ENCODE measurements at places on chromosomes 12 and 14. TPM values are rescaled to one million over a fixed set of nuclear protein-coding genes. Genes with fewer than 3 reads are reported as not detected.

- no peak overlapping the region for H3K4me3 ChIP-seq
- H3K36me3 ChIP-seq = no peaks in the 10 kb centered on the region
- DNase-seq = no peak
- no peak overlapping the region for H3K27ac ChIP-seq
- peaks cover 9% of the 10 kb centered on the region for H3K27me3 ChIP-seq
Observed at GRCh38 chr14:64643709-64644108, 60.5 kb upstream of the PLEKHG3 start.

GRCh38 chr12:12376646-12377448 is 20.0 kb downstream of the BORCS5 start:
- H3K36me3 ChIP-seq = peaks cover 27% of the 10 kb centered on the region
- H3K27me3 ChIP-seq = no peaks in the 10 kb centered on the region
- H3K27ac ChIP-seq = peak overlapping the region; percentile 70
- no peak for DNase-seq
- H3K4me3 ChIP-seq = no peak overlapping the region

SIX1 gene
- not detected for total RNA-seq

GRCh38 chr14:78904094-78904493 is 733.9 kb downstream of the NRXN3 start:
- H3K27ac ChIP-seq = no peak overlapping the region
- no peaks in the 10 kb centered on the region for H3K36me3 ChIP-seq
- no peak for DNase-seq
- H3K27me3 ChIP-seq = no peaks in the 10 kb centered on the region
- no peaks in the 10 kb centered on the region for H3K4me1 ChIP-seq
- H3K4me3 ChIP-seq = no peak overlapping the region

DNA sequence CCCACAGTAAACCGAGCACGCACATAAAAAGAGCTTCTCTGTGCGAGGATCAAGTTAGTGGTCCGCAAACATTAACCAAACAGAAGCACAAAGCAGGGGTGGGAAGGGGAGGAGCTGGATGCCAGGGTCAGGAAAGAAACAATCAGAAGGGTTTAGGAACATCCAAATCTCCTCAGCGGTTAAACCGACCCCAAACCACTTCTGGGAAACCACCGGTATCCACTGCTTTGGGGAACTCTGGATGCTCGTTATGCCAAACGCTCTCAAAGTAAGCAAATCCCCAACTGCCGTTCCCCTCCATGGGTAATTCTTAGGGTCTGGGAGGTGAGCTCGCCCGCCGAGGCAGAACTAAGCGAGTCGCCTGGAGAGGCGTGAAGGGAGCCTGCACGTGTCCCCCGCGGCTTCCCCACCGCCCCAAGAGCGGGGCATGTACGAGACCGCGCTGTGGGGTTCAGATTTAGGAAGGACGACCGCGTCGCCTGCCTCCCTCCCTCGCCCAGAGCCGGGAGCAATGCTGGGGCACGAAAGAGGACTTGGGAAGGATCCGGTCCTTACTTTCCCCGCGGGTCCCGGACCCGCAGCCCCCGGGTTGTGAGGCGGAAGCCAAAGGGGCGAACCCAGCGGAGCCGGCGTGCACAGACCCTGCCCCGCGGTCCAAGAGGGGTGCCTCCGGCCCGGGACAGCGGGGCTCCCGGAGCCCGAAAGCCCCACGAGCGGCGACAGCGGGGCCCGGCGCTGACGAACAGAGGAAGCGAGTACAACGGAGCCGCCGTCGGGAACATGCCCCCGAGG is 711 bp downstream of the SBNO1 start:
- DNase-seq = peak; percentile 48
- peak overlapping the region; percentile 99 for H3K4me3 ChIP-seq
- H3K27me3 ChIP-seq = no peaks in the 10 kb centered on the region
- H3K4me1 ChIP-seq = peaks cover 12% of the 10 kb centered on the region

TSPAN11 gene
- total RNA-seq = not detected

TAS2R50 gene
- not detected for total RNA-seq

GRCh38 chr14:22530127-22530526 is 58.9 kb downstream of the DAD1 start:
- H3K27ac ChIP-seq = peak overlapping the region; percentile 99
- DNase-seq = no peak
- no peaks in the 10 kb centered on the region for H3K27me3 ChIP-seq
- H3K4me3 ChIP-seq = peak overlapping the region; percentile 83
- H3K4me1 ChIP-seq = peaks cover 89% of the 10 kb centered on the region
- peaks cover 94% of the 10 kb centered on the region for H3K36me3 ChIP-seq

GRCh38 chr12:130981911-130982310 is 28.2 kb downstream of the ADGRD1 start:
- no peak overlapping the region for H3K4me3 ChIP-seq
- peaks cover 14% of the 10 kb centered on the region for H3K27me3 ChIP-seq
- no peaks in the 10 kb centered on the region for H3K36me3 ChIP-seq
- no peak for DNase-seq
- H3K4me1 ChIP-seq = no peaks in the 10 kb centered on the region

- H3K36me3 ChIP-seq = no peaks in the 10 kb centered on the region
- H3K4me3 ChIP-seq = no peak overlapping the region
- H3K27me3 ChIP-seq = peaks cover 3% of the 10 kb centered on the region
Observed at GRCh38 chr14:104093366-104094055, 8.0 kb downstream of the ASPG start.

DNAAF2 gene
- 10.4 TPM for total RNA-seq

- no peaks in the 10 kb centered on the region for H3K36me3 ChIP-seq
- H3K27me3 ChIP-seq = peaks cover 6% of the 10 kb centered on the region
- H3K4me3 ChIP-seq = no peak overlapping the region
- H3K4me1 ChIP-seq = no peaks in the 10 kb centered on the region
- DNase-seq = no peak
Observed at GRCh38 chr14:88281447-88281846, 41.6 kb downstream of the KCNK10 start.

YBX3 gene
- 90.7 TPM for total RNA-seq

DNA sequence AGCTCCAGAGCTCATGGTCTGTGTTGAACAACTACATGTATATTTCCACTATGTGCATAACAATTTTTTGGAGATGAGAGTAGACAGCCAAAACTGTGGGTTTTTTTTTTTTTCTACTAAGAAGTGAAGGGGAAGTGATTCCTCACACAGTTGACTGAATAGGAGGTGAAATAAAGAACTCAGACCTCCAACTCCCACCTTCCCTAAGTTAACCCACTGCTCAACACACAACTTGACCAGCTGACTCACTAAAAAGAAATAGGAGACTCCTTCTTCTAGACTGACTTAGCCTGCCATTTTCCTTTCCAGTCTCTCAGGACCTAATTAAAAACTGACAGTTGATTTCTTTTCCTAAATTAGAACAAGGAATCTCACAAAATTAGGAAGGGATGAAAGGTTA is 1.7 kb downstream of the M6PR start:
- H3K4me1 ChIP-seq = peaks cover 38% of the 10 kb centered on the region
- H3K36me3 ChIP-seq = peaks cover 25% of the 10 kb centered on the region
- no peaks in the 10 kb centered on the region for H3K27me3 ChIP-seq
- DNase-seq = no peak
- H3K27ac ChIP-seq = peak overlapping the region; percentile 23

DNA sequence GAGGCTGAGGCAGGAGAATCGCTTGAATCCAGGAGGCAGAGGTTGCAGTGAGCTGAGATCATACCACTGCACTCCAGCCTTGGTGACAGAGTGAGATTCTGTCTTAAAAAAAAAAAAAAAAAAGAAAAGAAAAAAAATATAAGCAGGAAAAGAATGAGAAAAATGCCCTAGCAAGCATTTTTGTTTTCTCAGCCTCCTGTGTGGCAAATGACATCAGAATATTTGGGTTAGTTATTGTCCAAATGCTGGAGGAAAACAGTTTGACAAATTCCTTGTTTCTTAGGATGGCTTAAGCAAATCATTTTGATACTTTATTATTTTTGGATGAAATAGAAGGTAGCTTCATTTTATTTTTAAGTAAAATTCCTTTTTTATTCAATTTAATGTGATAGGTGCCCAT is 7.5 kb upstream of the PTPRR start:
- no peaks in the 10 kb centered on the region for H3K4me1 ChIP-seq
- H3K36me3 ChIP-seq = no peaks in the 10 kb centered on the region
- no peak overlapping the region for H3K4me3 ChIP-seq

GRCh38 chr12:92132288-92132687 is 13.4 kb downstream of the BTG1 start:
- no peaks in the 10 kb centered on the region for H3K27me3 ChIP-seq
- H3K36me3 ChIP-seq = peaks cover 37% of the 10 kb centered on the region
- H3K4me1 ChIP-seq = peaks cover 86% of the 10 kb centered on the region
- no peak for DNase-seq

GRCh38 chr12:118680356-118680963 is 300.9 kb upstream of the SRRM4 start:
- H3K27ac ChIP-seq = no peak overlapping the region
- no peak for DNase-seq
- no peaks in the 10 kb centered on the region for H3K4me1 ChIP-seq
- H3K36me3 ChIP-seq = no peaks in the 10 kb centered on the region
- H3K4me3 ChIP-seq = no peak overlapping the region

DNA sequence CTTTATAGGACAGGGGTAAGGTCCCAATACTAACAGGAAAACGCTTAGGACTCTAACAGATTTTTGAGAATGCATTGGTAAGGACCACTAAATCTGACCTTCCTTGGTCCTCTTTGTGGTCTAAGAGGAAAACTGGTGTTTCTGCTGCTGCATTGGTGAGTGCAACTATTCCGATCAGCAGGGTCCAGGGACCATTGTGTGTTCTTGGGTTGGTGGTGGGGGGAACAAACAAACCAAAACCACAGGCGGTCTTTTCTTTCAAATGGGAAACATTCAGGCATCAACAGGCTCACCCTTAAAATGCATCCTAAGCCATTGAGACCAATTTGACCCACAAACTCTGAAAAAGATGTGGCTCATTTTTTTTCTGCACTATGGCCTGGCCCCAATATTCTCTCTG is 20.7 kb downstream of the EPYC start:
- no peak overlapping the region for H3K4me3 ChIP-seq
- no peaks in the 10 kb centered on the region for H3K36me3 ChIP-seq
- no peak for DNase-seq

GRCh38 chr14:96737881-96738280 is 59.3 kb upstream of the VRK1 start:
- H3K4me3 ChIP-seq = no peak overlapping the region
- no peaks in the 10 kb centered on the region for H3K36me3 ChIP-seq
- peaks cover 10% of the 10 kb centered on the region for H3K4me1 ChIP-seq
- no peak for DNase-seq
- H3K27ac ChIP-seq = no peak overlapping the region

GRCh38 chr12:31586728-31587127 is 4.2 kb downstream of the DENND5B start:
- H3K4me1 ChIP-seq = peaks cover 10% of the 10 kb centered on the region
- H3K36me3 ChIP-seq = no peaks in the 10 kb centered on the region
- DNase-seq = no peak
- H3K27ac ChIP-seq = no peak overlapping the region
- peaks cover 31% of the 10 kb centered on the region for H3K27me3 ChIP-seq

DNA sequence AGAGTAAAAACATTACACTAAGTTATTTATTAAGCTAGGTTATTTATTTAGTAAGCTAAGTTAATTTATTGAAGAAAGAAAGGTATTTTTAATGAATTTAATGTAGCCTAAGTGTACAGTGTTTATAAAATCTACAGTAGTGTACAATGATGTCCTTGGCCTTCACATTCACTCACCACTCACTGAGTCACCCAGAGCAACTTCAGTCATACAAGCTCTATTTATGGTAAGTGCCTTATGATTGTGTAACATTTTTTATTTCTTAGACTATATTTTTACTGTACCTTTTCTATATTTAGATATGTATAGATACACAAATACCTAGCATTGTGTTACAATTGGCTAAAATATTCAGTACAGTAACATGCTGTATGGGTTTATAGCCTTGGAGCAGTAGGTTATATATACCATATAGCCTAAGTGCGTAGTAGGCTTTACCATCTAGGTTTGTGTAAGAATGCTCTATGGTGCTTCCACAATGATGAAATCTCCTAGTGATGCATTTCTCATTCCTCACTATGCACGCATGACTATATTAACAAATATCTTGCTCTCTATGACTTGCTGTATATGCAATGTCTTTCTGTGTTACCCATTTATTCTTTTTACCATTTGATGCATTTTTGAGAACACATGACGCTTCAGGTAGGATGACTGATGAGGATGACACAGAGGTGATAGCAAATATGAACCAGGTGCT is 309.6 kb upstream of the ATXN7L3B start:
- no peak for DNase-seq
- H3K4me1 ChIP-seq = no peaks in the 10 kb centered on the region
- no peak overlapping the region for H3K4me3 ChIP-seq
- H3K36me3 ChIP-seq = no peaks in the 10 kb centered on the region
- no peaks in the 10 kb centered on the region for H3K27me3 ChIP-seq

PRDM4 gene
- 33.4 TPM for total RNA-seq

TPH2 gene
- total RNA-seq = not detected

GRCh38 chr14:90373887-90374286 is 22.9 kb upstream of the CALM1 start:
- no peak overlapping the region for H3K27ac ChIP-seq
- no peaks in the 10 kb centered on the region for H3K4me1 ChIP-seq
- no peaks in the 10 kb centered on the region for H3K27me3 ChIP-seq
- no peaks in the 10 kb centered on the region for H3K36me3 ChIP-seq

DNA sequence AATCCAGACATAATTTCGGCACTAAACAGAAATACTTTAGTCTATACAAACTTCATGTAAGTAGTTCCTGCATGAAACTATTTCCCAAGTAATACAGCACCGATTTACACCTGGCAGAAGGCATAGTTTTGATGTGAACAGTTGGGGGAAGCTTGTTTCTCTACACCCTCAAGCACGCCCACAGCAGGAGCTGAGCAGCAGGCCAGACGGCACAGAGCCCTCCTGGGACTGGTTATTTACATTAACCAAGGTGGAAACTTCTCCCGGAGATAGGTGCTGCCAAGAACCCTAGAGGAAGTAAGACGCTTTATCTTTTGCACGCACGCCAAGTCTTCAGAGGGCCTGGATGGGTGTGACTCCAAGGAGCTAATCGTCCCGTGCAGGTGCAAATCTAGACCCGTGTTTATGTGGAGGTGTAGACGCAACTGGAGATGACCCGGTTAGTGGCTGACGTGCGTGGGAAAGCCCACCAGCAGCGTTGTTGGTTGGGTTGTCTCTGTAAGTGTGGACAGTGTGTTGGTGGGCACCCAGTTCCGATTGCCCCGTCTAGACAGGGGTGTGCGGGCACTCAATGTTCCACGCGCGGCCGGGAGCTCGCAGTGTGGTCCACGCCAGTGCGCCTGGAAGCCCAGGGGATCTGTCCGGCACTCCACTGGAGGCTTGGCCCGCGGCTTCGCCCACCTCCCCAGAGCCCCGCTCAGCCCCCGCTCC is 767 bp upstream of the TCP11L2 start:
- H3K4me1 ChIP-seq = peaks cover 45% of the 10 kb centered on the region
- H3K27ac ChIP-seq = peak overlapping the region; percentile 99
- DNase-seq = peak; percentile 76
- no peaks in the 10 kb centered on the region for H3K36me3 ChIP-seq
- no peaks in the 10 kb centered on the region for H3K27me3 ChIP-seq
